ENCODE measurements at places on chromosomes 11 and 22. TPM values are rescaled to one million over a fixed set of nuclear protein-coding genes. Genes with fewer than 3 reads are reported as not detected.

DNA sequence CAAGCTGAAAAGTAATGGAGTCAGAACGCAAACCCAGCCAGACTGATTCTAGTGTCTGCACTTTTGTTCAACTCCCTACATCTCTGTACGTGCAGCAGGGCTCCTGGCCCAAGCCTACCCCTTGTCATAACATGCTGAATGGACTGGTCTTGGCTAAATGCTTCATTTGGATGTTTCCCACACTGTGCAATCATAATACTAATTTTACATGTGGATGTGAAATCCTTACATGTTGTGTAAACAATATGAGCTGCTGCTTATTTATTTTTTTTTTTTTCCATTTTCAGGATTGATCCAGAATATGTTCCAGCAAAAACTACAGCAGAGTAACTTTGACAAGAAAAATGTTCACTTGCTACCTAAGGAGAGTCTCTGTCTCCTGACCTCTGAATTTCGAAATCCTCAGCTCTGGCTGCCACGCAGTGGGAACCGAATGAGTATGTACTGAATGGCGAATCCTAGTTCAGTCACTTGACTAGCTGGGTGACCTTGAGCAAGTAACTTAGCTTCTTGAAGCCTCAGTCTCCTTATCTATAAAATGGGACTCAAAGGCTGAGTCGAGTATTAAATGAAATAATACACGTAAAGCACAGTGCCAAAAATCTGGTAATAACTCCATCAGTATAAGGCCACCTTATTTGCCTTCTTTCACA lies 133.4 kb downstream of the EHF start:
- peaks cover 23% of the 10 kb centered on the region for H3K27me3 ChIP-seq
- DNase-seq = no peak
- H3K27ac ChIP-seq = no peak overlapping the region
- no peaks in the 10 kb centered on the region for H3K36me3 ChIP-seq
- H3K4me1 ChIP-seq = no peaks in the 10 kb centered on the region

GRCh38 chr11:113351480-113351879 lies 36.1 kb upstream of the ANKK1 start:
- H3K4me3 ChIP-seq = no peak overlapping the region
- no peak for DNase-seq
- H3K4me1 ChIP-seq = no peaks in the 10 kb centered on the region
- no peaks in the 10 kb centered on the region for H3K27me3 ChIP-seq
- peaks cover 13% of the 10 kb centered on the region for H3K36me3 ChIP-seq

DNA sequence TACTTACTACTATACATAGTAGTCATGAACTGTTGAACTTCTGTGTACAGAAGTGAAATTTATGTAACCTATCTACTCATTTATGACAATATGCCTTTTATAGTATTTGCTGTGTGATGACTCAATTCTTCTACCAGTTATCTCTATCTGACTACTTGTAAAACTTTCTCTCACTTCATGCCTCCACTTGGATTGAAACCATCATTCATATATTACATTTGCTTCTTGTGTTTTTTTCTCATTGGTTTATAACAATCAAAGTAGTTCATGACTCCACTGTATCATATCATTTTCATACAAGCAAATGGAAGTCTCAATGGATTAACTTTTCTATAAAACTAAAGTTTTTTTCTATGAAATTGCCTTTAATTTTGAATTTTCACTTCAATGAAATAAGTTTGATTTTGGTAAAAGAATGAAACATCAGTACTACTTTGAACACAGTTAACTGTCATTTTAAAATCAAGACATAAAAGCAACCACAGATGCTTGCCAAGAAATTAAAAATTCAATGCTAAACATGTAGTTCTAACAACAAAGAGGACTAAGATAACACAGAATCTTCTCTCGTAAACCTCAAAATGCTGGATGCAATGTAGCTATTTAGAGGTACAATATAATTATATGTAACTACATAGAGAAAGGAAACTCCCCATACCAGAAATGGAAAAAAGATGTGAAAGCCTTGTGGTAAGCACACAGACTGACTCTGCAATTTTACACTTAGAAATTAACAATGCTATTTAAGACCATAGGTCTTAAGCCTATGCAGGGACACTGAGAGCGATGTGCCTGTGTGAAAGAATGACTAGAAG lies 27.6 kb upstream of the EXPH5 start:
- no peaks in the 10 kb centered on the region for H3K36me3 ChIP-seq
- peaks cover 11% of the 10 kb centered on the region for H3K4me1 ChIP-seq
- no peak overlapping the region for H3K27ac ChIP-seq
- H3K4me3 ChIP-seq = no peak overlapping the region
- H3K27me3 ChIP-seq = peaks cover 41% of the 10 kb centered on the region

- peak overlapping the region; percentile 97 for H3K4me3 ChIP-seq
- H3K36me3 ChIP-seq = peaks cover 78% of the 10 kb centered on the region
- peak overlapping the region; percentile 99 for H3K27ac ChIP-seq
- peak; percentile 86 for DNase-seq
- H3K4me1 ChIP-seq = peaks cover 53% of the 10 kb centered on the region
- H3K27me3 ChIP-seq = peaks cover 5% of the 10 kb centered on the region
Observed at GRCh38 chr11:65425105-65425970, 2.7 kb downstream of the NEAT1 start.

DNA sequence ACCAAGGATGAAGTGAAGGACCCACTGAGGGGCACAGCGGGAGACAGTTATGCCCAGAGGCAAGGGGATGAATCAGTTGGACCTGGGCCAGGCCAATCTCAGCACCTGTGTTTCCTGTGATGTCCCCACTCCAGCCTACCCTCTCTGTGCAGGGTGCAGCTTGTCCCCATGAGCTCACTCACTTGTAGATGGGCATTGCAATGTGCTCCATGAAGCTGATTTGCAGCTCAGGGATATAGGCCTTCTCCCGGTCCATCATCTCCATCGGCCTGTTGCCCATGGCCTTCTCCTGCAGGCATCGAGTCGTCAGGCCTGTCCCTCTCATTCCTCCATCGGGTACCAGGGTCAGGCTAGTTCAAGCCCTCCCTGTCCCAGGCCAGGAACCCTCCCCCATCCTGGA lies 96.2 kb downstream of the PDE2A start:
- no peak for DNase-seq
- no peak overlapping the region for H3K27ac ChIP-seq
- peaks cover 10% of the 10 kb centered on the region for H3K27me3 ChIP-seq
- H3K36me3 ChIP-seq = no peaks in the 10 kb centered on the region

Gene OSBPL5
- 1.7 TPM for total RNA-seq
